ENCODE measurements at places on chromosomes 3 and 15.

DNA sequence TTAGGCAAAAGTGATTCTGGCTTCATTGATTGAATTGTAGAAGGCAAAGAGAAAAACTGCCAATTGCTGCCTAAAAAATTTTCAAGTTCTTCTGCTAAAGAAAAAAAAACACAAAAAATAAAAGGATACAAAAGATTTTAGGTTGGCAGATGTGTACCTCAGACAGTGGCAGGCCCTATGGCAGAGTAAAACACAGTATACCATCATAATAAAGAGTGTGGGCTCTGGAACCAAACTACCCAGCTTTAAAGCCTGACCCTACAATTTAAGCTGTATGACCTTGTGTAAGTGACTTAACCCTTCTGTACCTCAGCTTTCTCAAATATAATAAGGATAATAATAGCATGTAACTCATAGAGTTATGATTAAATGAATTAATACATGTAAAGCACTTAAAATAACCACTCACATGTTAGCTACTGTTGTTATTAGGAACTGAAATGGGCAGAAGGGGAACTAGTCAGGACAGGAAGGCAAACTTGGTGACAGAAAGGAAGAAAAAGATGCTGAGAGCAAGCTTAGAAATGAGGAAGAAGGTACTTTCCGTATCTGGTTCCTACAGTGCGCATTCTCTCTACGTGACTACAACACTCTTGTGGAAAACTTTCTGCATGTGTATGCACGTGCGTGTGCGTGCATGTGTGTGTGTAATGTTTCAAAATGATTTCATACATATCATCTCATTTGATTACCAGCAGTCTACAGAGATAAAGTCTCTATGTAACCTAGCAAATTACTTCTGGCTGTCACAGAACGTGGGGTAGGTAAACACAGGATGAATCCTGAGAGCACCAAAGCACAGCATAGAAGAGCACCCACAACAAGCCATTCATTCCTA is 13.6 kb upstream of the GATM start:
- no peak for DNase-seq

DNA sequence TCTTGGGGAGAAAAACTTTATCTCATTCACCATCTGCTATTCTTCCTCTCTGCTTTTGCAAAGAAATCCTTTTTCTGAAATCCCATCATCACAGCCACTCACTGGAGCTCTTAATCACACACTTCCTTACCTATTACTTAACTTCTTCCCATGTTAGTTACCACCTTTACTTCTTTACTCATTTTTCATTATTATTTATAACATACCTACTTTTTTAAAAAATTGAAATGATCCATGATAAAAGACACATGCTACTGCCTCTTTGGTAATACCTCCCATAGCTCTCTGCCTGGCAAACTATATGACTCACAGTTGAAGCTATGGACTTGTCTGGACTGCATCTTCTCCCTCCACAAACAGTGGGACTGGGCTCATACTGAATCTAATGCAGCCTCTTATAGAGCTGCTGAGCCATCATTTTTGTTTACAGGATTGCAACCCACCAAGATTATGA is 150.3 kb downstream of the TNIK start:
- no peak for DNase-seq

DNA sequence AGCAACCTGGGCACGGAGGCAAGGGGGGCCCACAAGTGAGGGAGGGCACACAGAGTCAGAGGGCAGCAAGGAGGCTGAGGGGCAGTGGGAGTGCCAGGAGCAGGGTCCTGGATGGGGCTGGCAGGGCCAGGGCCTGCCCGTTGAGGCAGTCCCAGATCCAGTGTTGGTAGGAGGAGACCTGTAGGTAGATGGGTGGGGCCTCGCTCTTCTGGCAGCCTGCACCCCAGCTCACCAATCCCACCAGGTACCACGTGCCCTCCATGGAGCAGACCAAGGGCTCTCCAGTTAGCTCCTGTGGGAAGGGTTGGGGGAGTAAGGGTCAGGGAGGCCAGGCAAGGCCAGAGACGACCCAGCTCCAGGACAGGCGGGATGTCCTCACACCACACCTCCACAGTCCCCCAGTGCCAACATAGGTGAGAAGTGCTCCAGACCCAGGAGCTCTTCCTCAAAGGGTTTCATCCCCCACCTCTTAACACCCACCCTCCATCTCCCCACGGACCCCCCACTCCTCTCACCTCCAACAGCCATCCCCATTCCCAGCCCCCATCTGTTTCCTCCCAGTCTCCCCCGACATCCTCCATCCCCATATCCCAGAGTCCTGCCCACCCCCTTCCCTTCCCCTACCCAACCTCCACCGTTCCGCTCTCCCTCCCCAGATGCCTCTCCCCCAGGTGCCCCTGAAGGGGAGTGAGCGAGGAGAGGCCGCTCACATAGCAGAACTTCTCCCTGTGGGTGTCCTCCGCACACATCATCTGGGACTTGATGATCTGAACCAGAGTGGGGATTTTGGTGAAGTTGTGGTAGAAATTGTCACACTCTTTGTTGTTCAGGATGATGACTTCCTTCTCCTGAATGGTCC is 5.2 kb downstream of the PRSS50 start:
- DNase-seq: peak; percentile 7

DNA sequence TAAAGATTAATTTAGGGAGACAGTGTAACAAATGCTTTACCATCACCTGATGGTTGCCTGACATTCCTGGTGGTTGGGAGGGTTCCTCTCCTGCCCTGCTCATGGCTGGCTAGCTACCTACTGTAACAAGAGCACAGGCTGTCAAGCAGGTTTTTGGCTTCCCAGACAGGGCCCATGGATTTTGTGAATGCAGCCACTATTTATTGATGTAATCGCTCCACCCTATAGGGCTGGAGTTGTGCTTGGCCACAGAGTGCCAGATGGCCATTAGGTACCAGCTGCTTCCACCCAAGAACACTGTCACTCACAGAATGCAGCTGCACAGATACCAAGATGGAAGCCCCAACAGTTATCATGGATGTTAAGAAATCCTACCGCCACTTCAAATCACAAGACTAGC is 31.0 kb upstream of the KLHL25 start:
- DNase-seq: no peak

GRCh38 chr15:68235022-68235421 is 5.5 kb upstream of the CLN6 start:
- no peak for DNase-seq

GRCh38 chr3:78659386-78659987 is 1108.3 kb downstream of the ROBO1 start:
- DNase-seq: no peak
